ENCODE measurements at places on chromosomes 12 and 14. TPM values are rescaled to one million over a fixed set of nuclear protein-coding genes. Genes with fewer than 3 reads are reported as not detected.

LRRC43 gene
- total RNA-seq = 0.44 TPM

LRP1-AS gene
- not detected for total RNA-seq

KRT74 gene
- total RNA-seq = not detected

NFYB gene
- 11.7 TPM for total RNA-seq

OTOGL gene
- 0.44 TPM for total RNA-seq

LRRC10 gene
- not detected for total RNA-seq

TAS2R42 gene
- total RNA-seq = not detected

GRCh38 chr12:41293011-41293410 lies 104.9 kb downstream of the PDZRN4 start:
- no peak for DNase-seq

DNA sequence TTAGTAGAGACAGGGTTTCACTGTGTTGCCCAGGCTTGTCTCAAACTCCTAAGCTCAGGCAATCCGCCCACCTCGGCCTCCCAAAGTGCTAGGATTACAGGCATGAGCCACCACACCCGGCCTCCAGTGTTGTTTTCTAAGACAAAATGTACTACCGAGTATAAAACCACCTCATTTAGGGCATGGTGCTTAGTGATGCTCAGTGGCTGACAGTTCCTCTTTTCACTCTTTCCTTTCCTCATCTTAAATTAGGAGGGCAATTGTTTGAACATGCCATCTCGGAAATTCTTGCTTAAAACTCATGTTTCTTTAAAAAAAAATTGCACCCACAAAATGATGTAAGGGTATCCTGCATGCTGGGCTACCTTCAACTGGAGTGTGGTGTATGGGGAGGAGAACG lies 89.0 kb downstream of the RFX4 start:
- no peak for DNase-seq

GRCh38 chr12:116577154-116577561 lies 18.0 kb downstream of the MAP1LC3B2 start:
- DNase-seq = no peak

DNA sequence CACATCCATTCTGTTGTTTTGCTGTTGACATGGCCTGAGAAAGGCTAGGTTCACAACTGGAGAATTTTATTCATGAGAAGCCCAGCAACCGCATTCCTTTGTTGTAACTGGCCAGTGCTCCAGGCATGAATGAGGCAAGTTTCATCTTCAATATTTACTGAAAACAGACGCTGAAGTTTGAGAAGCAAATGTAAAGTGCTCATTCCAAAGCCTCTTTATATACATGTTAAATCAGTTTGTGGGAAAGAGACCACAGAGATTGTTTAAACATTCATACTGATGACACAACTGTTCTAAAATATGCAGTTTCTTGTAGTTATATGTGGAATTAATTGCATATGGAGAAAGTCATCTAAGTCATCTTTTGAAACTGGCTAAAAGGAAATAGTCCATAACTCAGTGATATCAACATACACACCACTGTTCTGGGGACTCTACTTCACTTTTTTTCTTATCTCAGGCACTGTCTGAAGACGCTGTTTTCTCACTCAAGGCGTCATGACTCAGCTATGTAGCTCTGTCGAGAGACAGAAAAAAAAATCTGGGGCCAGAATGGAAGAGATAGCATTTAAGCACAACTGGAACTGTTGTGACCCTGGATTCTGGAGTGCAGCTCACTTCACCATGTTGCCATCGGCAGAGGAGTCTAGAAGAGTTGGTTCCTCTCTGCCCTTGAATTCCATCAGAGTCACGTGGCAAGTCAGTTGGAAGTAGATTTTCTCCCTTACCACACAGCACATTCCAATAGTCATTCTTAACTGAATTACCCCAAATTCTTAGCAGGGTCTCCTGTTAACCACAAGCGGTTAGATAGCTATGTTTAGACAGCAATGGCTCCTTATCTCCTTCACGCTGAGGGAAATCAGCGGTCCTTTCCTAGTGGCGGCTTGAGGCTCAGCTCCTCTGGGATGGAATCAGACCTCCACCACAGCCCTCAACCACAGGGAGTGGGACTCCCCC lies 258.4 kb upstream of the HMGA2 start:
- DNase-seq = no peak

DNA sequence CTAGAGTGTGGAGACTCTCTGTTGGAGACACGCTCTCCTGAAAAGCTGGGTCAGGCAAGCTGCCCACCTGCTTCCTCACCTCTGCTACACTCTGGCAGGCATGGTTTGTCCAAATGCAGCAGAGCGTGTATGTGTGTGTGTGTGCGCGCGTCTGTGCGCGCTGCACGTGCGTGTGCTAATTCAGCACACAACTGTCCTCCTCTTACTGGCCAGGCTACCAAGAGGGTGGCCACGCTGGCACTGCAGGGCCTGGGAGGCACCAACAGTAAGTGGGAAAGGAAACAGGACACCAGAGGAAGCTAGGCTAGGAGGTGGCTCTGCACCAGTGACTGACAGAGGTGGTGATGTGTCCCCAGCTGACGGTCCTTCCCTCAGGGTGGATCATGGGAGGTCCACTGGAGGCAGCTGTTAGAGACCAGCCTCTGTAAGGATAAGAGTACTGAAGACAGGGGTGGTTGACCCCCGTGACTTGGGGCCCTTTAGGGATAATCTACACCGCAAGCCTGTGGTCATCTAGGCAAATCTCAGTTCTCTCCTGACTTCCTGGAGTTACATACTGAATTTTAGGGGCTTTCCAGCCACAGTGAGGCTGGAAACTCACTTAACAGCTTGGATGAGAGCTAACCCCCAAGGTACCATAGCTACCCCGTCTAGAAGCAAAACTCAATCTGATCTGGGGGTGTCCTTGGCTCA lies 15.6 kb upstream of the TFCP2 start:
- peak; percentile 17 for DNase-seq

GRCh38 chr12:108418164-108418890 lies 79.2 kb upstream of the CMKLR1 start:
- DNase-seq = no peak

DNA sequence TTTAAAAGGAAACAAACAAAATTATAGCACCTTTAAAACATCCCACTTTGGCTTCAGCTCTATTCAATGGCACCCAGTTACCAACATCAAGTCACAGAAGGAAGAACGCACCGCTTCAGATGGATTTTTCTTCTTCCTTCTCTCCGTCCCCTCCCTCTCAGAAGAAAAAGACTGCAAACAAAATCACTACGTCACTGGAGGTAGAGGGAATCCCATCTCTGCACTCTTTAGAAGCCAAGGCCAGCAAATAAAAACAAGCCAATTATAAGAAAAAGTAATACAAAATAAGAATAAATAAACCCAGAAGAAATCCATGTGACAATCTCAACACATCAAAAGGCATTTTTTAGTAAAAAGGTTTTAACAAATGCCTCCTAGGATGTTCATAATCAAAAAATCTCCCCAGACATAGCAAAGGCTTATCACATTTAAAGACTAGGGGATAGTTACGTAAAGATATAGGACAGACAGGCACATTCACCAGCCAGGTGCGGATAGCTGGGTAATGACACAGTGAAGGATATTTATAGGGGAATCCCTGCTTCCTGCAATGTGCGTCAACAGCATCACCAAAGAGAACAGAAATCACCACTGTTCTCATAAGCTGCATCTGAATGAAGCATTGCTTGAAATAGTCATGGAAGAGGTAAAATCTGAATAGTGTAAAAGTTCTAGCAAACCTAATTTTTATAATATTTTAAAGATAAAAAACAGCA lies 89.4 kb downstream of the R3HDM2 start:
- no peak for DNase-seq

DNA sequence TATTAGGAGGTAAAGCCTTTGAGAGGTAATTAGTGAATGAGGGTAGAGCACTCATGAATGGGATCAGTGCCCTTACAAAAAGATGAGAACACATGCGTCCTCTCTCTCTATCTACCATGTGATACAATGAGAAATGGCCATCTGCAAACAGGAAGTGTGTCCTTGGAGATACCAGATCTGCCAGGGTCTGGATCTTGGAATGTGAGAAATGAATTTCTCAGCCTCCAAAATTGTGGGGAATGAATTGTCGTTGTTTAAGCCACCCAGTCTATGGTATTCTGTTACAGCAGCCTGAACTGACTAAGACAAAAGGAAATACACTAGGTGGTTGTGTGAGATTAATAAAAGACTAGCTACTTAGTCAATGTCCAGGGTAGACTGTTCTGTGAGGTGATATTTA lies 366.6 kb downstream of the NELL2 start:
- DNase-seq = no peak

Measured in lung microvascular endothelial cell (primary cell).